ENCODE measurements at places on chromosomes 12 and 14. TPM values are rescaled to one million over a fixed set of nuclear protein-coding genes. Genes with fewer than 3 reads are reported as not detected.

FBXO33 gene
- total RNA-seq: 14.8 TPM

- DNase-seq: no peak
- no peaks in the 10 kb centered on the region for H3K27me3 ChIP-seq
- H3K4me1 ChIP-seq: no peaks in the 10 kb centered on the region
- no peak overlapping the region for H3K27ac ChIP-seq
Measured at GRCh38 chr12:85641796-85642195, 194.4 kb downstream of the RASSF9 start.

GRCh38 chr12:116194935-116195431 lies 82.5 kb downstream of the MED13L start:
- DNase-seq: no peak
- no peak overlapping the region for H3K4me3 ChIP-seq
- peaks cover 11% of the 10 kb centered on the region for H3K4me1 ChIP-seq
- H3K27me3 ChIP-seq: no peaks in the 10 kb centered on the region
- no peak overlapping the region for H3K27ac ChIP-seq
- H3K36me3 ChIP-seq: no peaks in the 10 kb centered on the region

GRCh38 chr14:84485036-84485435 lies 1044.9 kb upstream of the FLRT2 start:
- DNase-seq: no peak
- H3K4me1 ChIP-seq: peaks cover 1% of the 10 kb centered on the region

DNA sequence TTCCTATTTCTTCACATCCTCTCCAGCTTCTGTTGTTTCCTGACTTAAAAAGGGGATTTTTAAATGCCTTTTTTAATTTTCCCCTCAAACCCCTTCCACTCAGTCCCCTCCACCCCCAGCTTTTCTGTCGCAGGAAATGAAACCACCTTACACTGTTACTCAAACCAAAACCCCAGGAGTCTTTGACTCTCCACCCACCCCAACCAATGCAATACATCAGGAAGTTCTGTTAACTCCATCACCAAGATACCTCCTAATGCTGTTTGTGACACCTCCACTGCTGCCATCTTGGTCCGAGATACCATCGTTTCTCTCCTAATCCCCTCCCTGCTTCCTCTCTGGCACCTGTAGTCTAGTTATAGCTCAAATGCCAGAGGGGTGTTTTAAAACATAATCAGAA lies 25.4 kb upstream of the CPM start:
- no peaks in the 10 kb centered on the region for H3K27me3 ChIP-seq
- H3K27ac ChIP-seq: no peak overlapping the region
- no peak for DNase-seq
- no peak overlapping the region for H3K4me3 ChIP-seq
- H3K4me1 ChIP-seq: peaks cover 2% of the 10 kb centered on the region

IQSEC3 gene
- total RNA-seq: 1.1 TPM

DNA sequence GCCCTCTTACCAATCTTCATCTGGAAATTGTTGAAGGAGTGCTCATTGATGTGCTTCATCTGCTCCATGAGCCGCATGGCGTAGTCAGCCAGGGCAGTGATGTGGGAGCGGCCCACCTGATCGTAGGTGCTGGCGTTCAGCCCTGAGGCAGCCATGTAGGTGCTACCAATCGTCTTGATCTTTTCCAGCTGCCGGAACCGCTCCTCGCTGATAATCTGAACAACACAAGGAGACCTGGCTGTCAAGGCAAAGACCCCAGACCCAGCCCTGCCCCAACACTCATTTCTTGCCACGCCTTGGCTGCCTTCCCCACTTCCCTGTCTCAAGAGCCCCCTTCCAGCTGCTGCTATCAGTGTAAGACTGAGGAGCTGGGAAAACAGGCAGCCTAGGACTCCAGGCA lies 18.1 kb downstream of the ADCY6 start:
- no peak for DNase-seq
- no peak overlapping the region for H3K27ac ChIP-seq
- no peaks in the 10 kb centered on the region for H3K36me3 ChIP-seq
- no peak overlapping the region for H3K4me3 ChIP-seq

- no peak for DNase-seq
- no peaks in the 10 kb centered on the region for H3K36me3 ChIP-seq
Measured at GRCh38 chr12:132247718-132248452, 81.5 kb downstream of the GALNT9 start.

DNA sequence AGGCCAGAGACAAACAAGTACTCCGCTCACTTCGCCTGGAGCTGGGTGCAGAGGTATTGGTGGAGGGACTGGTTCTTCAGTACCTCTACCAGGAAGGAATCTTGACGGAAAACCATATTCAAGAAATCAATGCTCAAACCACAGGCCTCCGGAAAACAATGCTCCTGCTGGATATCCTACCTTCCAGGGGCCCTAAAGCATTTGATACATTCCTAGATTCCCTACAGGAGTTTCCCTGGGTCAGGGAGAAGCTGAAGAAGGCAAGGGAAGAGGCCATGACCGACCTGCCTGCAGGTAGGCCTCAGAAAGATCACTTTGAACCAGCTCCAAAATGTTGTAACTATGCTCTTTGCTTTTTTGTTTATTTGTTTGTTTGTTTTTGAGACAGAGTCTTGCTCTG lies 1.6 kb downstream of the CRADD start:
- H3K27me3 ChIP-seq: no peaks in the 10 kb centered on the region
- DNase-seq: no peak
- H3K27ac ChIP-seq: no peak overlapping the region

CYP27B1 gene
- 0.63 TPM for total RNA-seq
